Ascending aorta (tissue), 2 donors: ENCODE measurements at places on chromosomes 5 and 9. TPM values are rescaled to one million over a fixed set of nuclear protein-coding genes. Genes with fewer than 3 reads are reported as not detected.

Gene ARL10
- 2.7 TPM for total RNA-seq

DNA sequence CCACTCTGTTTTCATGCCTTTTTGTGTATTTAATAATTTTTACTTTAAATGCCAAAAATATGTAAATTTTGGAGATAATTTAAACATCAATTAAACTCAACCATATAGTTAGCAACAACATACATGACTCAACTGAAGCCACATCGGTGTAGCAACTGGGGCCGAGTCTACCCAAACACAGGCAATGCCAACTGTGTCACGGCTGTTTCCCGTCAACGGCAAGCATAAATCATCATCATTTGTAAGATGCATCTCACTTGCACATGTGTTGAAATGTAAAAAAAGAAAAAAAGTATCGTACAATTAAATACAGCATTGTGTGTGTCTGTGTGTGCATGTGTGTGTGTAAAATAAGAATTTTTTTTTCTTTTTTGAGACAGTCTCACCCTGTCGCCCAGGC is 160.1 kb upstream of the TAS2R1 start:
- no peak overlapping the region for H3K4me3 ChIP-seq
- no peak for DNase-seq
- no peaks in the 10 kb centered on the region for H3K4me1 ChIP-seq

DNA sequence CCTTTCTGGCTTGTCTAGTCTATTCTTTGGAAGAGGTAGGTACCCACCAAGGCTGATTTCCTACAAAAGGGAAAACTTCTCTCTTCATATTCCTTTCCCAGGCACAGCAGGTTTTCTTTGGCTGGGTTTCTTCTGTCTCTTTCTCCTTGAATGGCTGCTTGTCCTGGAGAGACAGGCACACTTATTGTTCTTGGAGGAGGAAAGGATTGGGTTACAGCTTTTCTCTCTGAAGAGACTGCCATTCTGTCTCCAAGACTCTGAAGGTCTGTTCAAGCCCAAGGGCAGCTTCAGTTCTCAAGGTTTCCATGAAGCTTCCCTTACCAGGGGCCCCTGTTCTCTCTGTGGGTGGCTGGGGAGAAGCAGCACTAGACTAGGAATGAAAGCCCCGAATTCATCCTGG is 33.9 kb downstream of the ACTBL2 start:
- no peak for DNase-seq
- H3K4me1 ChIP-seq, result peaks cover 8% of the 10 kb centered on the region
- peak overlapping the region; percentile 69 for H3K27ac ChIP-seq

Gene PSAT1
- 1.9 TPM for total RNA-seq

Gene IFNA13
- not detected for total RNA-seq

DNA sequence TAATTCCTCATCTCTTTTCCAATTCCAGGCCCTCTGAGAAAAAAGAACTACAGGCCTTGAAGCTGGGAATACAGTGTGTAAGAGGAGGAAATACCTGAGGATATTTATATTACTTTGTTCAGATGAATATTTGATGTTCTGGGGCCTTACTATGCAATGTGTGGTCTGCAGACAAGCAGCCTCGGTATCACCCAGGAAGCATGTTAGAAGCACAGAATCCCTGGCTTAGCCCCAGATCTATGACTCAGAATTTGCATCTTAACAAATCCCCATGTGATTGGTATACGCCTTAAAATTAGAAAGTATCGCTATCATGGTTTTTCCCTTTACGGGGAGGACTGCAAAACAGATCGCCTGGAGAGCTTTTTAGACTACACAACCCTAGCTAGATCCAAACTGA is 121.0 kb downstream of the JAKMIP2 start:
- no peaks in the 10 kb centered on the region for H3K4me1 ChIP-seq
- H3K27ac ChIP-seq, result no peak overlapping the region
- H3K36me3 ChIP-seq, result no peaks in the 10 kb centered on the region
- DNase-seq, result no peak
- H3K4me3 ChIP-seq, result no peak overlapping the region
- no peaks in the 10 kb centered on the region for H3K27me3 ChIP-seq
